ENCODE measurements at places on chromosomes 4 and X.
A peak's percentile ranks its signal among the peaks of the same experiment; 100 is the strongest.

DNA sequence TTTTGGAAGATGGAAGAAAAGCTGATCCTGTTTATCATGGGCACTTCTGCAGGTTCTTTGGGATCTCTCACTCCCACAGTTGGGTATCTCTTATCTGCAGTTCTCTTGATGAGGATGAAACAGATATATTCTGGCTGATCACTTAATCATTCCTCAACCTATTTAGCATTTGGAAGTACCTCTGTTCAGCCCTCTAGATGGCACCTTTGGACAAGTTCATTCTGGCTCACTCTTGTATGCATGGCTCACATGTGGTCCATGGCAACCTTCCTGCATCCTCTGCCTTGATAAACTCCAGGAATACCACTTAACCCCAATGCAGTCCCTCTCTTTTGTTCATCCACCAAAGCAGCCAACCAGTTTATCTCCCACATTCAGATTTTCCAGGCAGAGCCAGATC is 74.2 kb downstream of the SMARCA5 start:
- DNase-seq, result no peak

- DNase-seq, result no peak
These were observed 711.9 kb upstream of the ATOH1 start for GRCh38 chr4:93116624-93117023.

- DNase-seq, result no peak
These were observed 69.5 kb downstream of the LARP1B start for GRCh38 chr4:128130621-128131020.

- DNase-seq, result no peak
These were observed 91.1 kb downstream of the RBM46 start for GRCh38 chr4:154872198-154872597.

GRCh38 chrX:51569561-51569960 is 49.2 kb downstream of the CENPVL3 start:
- DNase-seq, result no peak

DNA sequence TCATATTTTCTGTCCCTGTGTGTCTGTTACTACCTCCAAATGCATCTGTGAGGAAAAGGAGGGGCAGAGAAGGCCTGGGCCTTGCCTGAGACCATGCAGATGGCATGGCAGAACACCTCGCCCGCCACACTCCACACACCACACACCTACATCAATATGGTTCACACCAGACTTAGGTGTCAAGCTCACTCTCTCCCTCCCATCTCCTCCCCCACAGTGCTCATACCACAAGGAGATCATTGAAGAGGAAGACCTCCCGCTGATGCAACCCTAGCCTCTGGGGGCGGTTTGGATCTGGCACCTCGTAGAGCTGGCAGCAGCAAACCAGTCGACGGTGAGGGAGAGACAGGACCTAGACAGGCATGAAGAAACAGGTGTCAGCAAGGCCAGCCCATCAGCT is 16.6 kb upstream of the KDM5C start:
- no peak for DNase-seq

GRCh38 chr4:93897559-93897958 is 69.0 kb downstream of the ATOH1 start:
- no peak for DNase-seq

- no peak for DNase-seq
These were observed 8.0 kb downstream of the SFRP2 start for GRCh38 chr4:153780876-153781275.

GRCh38 chrX:135009838-135010237 is 12.5 kb downstream of the RTL8B start:
- no peak for DNase-seq

DNA sequence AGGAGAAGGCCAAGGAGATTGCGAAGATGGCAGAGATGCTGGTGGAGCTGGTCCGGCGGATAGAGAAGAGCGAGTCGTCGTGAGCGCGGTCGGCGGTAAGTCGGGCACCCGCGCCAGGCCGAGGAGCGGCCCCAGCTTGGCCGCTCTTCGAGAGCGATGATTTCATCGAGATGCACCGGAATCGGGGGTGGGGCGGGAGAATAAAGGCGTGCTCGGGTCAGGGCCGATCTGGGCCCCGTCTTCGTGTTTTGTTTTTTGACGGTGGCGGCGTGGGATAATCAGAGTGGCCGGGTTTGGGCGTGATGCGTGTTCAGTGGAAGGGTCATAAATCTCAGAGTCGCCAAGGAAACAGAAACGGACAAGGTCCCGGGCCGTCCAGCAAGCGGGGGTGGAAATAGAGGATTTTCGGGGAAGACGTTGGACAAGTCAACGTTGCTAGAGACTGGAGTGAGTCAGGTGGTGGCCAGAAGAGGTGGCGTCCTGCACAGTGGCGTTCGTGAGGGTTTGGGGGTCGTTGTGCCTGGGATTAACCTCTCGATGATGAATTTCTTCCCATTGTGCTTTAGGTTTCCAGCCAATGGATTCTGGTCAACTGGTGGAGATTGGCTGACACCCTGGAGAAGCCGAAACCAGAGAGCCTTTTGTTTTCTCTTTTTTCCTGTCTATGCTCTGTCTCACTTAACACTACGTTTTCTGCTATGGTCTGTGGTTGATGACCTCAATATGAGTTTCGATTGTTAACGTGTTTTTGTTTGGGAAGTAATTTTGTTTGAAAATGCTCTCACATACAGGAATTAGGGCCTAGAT is 882 bp downstream of the MRFAP1 start:
- no peak for DNase-seq

GRCh38 chr4:146243141-146243882 is 29.0 kb downstream of the REELD1 start:
- DNase-seq, result peak; percentile 53

DNA sequence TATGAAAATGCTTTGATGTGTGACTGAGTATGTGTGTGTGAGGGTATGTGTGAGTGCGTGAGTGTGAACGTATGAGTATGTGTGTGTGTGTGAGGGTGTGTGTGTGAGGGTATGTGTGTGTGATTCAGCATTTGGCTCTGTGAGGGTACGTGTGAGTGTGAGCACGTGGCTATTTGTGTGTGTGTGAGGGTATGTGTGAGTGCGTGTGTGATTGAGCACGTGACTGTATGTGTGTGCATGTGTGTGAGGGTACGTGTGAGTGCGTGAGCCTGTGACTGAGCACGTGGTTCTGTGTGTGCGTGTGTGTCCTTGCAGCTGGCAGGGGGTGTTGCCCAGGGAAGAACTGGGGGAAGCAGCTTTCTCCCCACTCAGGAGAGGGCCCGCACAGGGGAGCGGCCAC is 16.1 kb upstream of the PPP2R3B start:
- no peak for DNase-seq

- DNase-seq, result no peak
These were observed 35.9 kb downstream of the WDR1 start for GRCh38 chr4:10080589-10081217.

DNA sequence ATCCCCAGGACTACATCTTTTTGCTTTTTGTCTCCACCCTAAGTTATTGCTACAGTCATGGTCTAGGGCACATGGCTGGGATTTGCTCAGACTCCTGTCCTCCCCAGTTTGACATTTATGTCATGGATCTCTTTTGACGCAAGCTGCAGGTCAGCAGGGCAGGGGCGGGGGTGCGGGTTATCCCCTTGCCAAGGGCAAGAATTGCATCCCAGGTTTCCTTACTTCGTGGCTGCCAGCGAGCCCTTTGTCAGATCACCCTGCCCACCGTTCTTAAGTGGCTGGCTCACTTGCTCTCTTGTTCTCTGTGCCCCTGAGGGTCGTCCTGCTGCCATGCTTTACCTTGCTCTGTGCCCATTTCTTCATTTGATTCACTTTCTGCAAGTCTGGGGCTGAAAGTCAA is 21.1 kb upstream of the UBA1 start:
- no peak for DNase-seq

DNA sequence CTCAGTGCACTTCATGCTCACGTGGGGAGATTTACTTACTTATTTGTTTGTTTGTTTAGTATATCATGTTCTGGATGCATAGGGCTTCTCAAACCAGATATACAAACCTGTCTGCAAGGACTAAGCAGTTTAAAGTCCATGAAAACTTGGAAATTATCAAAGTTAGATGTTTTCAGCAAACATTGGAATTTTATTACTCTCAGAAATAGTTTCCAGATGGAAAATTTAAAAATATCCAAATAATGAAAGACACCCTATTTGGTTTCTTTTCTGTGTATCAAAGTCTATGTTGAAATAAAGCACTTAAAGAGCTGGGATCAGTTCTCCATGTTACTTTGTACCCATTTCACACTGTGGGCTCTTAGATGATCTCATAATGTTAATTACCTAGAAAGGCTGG is 312.1 kb downstream of the PPP1R2C start:
- no peak for DNase-seq

DNA sequence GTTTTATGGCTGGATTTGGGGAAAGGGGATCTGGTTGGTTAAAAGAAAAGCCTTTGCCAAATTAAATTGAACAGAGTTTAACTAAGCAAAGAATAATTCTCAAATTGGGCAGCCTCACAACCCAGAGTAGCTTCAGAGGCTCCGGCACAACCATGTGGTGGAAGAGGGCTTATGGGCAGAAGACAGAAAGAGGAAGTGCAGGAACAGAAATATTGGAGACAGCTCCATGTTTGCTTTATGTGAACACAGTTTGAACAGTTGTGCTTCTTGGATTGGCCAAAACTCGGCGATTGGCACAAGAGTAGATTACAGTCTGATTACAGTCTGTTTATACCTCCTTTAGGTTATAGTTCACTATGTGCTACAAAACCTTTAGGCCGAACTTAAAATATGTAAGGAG is 562.7 kb downstream of the TRIML1 start:
- DNase-seq, result no peak

DNA sequence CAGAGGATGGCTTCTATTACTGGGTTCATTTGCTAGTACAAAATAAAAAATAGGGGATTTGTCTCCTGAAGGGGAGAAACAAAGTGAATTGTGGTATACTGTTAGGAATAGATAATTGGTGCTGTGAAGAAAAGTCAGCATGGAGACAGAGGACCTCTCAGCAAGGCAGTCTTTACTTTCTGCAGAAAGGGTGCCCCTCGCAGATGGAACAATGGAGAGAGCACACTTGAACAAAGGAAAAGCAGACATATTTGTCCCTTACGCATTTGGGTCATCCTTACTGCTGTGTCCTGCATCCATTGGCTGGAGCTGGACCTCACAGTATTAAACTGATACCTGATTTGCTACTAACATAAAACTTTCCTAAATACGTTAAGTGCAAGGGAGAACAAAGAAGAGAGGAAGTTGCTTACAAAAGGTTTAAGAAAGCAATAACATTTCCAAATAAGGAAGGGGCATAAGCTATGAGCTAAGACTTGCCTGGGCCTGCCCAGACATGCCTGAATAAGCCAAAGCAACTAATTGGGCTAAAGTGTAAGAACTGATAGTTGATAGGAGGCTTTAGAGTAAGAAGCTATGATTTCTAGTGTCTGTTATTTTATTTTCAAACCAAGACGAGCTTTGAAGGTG is 83.8 kb downstream of the CCKAR start:
- no peak for DNase-seq

DNA sequence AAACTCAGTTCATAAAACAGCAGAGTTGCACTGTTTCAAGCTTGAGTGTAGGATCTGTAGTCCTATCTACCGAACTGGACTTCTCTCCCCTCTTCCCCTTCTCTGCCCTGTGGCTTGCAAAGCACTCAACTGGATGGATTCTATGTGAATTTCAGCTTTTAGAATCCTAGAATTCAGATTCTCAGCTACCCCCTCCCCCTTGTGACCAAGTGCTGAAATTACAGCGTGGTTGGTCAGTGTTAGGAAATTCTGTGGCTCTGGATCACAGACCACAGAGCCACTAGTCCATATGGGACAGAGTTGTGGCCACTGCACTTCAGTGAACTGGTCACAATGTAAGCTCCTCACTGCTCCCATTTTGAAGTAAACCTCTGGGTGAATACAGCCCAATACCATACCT is 64.6 kb upstream of the TRPC5 start:
- no peak for DNase-seq

- no peak for DNase-seq
These were observed 56.9 kb downstream of the ACOX3 start for GRCh38 chr4:8383451-8384160.

DNA sequence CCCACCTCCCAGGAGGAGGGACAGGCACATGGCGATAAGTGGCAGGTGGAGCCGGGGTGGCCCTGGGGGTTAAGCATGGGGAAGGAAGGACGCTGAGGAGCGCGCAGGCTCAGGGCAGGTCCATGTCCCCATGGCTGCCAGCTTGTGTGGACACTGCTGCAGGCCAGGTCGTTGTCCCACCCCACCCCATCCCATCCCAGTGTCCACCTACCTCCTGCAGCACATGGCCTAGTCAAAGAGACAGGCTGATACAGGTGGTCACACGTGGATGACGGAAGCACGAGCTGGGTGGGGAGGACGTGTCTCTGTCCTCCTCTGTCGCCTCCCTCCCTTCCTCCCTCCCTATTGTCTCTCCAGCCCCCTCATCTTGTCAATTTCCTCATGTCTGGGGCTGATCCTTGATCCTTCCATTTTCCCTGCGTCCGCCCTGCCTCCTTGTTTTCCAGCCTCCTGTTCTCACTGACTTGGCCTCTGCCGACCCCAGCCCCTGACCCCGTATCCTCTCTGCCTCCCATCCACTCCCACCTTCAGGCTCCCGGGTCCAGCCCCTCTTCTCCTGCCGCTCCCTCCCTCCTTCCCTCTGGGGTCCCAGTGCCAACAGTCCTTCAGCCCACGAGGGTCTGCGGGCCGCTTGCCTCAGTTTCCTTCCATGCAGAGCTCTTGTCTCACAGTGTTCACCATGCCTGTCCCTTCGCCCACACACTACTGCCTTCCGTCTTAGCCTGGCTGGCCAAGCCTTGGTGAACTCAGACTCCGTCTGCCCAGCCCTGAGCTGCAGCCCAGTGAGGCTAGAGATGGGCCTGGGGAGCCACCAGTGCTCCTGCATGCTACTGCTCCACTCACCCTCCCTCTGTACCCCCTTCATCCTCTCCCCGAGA is 15.5 kb upstream of the ADD1 start:
- DNase-seq, result no peak

GRCh38 chr4:4991541-4992099 is 27.6 kb downstream of the CYTL1 start:
- DNase-seq, result no peak

GRCh38 chrX:114095789-114096188 is 488.1 kb upstream of the HTR2C start:
- DNase-seq, result no peak

DNA sequence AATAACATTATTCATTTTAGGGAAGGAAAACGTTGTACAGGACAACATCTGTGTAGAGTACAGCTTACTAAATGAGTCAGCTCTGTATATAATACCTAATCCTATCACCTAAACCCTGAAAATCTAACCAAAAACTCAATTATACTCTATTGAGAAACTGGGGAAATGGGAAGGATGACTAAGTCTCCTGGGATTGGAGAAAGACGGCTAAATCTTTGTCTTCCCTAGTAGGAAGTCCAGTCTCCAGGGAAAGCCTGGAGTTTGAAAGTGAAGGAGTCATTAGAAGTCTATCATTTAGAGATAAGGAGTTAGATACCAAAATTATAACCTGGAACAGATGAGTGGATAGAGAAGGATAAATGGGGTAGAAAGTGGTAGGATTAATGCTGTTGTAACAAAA is 286.5 kb downstream of the STK32B start:
- no peak for DNase-seq

DNA sequence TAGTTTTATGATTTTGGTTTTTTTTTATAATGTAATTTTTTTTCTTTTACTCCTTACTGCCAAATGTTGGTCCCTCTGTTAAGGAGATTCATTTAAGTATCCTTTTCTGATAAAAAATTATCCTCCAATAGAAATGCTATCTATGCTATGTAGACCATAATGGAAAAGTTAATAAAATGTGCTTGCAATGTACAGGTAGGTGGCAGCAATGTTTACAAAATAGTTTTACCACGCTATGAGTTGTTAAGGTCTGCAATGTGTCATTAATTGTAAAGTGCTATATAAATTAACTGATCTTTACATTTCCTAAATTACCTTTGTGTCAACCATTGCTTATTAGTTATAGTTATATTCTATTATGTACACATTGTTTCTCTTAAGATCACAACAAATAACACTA is 3.8 kb upstream of the CENPC start:
- no peak for DNase-seq
